ENCODE measurements at places on chromosomes 1 and 21.

DNA sequence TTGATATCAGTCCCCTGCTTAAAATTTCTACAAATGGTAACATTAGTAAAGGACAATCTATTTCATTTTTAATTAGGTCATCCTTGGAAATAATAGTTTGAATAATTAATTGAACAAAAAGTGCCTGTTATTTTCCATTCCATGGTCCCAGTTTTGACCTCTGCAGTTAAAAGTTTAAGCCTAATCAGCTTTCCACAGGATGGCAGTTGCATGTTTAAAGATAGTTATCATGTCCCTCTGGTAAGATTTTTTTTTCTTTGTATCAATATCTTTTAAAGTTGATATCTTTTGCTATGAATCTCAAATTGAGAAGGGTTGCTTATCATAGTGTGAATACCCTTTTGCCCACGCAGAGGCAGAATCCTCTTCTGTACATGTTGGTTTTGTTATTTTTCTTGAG, 90.4 kb downstream of the HS2ST1 start:
- DNase-seq: no peak

DNA sequence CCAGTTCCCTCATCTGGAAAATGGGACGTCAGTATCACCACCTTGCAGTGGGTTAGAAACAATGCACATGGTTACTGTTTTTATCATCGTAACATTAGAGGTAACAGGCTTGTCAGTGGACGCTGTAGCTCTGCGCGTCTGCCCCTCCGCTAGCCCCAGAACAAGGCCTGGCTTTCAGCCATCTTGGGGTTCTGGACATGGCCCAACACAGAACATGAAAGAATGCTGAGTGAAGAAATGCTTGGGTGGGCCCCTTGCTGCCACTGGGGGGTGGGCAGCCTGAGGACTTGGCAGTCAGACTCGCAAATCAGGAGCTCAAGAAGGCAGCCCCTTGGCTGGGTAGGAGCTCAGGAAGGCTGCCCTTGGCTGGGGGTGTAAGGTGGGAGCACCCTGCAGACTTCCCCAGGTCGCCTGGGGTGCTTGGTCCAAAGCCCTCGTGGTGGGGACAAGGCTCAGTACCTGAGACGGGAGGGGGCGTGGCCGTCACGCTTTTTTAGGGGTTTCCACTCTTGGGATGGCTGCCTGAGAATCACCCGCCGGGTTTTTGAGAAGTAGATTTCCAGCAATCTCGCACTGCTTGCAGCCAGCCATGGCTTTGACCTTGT, 51.7 kb downstream of the SLC37A1 start:
- no peak for DNase-seq

- DNase-seq: no peak
These were observed 2.6 kb upstream of the PADI2 start for GRCh38 chr1:17121881-17122280.

DNA sequence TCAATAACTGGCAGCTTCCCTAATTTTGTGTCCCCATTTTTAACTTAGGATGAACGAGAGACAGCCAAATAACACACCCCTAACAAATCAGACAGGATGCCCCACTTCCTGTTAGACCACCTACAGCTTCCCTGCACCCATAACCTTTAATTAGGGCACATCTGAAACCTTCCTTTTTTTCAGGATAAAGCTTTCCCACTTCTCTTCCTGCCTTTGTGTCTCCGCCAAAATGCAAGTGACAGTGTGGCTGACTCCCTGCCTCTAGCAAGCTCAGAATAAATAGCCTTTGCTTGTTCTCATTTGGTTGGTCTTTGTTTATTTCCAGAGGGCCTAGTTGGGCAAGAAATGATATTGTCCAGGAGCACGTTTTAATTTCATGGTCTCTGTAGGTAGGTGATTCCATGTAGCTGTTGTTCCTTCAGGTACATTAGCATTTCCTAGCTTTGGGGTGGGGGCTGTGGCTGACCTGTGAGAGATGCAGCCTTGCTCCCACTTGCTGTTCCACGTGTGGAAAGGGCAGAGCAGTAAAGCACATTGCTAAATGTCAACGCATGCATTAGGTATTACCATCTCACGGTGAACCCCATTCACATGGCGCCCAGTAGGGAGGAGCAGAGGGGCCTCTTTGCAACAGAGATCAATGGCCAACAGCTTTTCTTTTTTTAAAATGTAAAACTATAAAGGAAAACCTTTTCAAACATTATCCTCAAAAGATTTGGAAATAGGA, 154.9 kb downstream of the ST6GALNAC3 start:
- DNase-seq: no peak

GRCh38 chr1:68384321-68384813, 65.4 kb downstream of the RPE65 start:
- peak; percentile 98 for DNase-seq

GRCh38 chr1:80566867-80567266, 1233.9 kb upstream of the ADGRL2 start:
- no peak for DNase-seq

DNA sequence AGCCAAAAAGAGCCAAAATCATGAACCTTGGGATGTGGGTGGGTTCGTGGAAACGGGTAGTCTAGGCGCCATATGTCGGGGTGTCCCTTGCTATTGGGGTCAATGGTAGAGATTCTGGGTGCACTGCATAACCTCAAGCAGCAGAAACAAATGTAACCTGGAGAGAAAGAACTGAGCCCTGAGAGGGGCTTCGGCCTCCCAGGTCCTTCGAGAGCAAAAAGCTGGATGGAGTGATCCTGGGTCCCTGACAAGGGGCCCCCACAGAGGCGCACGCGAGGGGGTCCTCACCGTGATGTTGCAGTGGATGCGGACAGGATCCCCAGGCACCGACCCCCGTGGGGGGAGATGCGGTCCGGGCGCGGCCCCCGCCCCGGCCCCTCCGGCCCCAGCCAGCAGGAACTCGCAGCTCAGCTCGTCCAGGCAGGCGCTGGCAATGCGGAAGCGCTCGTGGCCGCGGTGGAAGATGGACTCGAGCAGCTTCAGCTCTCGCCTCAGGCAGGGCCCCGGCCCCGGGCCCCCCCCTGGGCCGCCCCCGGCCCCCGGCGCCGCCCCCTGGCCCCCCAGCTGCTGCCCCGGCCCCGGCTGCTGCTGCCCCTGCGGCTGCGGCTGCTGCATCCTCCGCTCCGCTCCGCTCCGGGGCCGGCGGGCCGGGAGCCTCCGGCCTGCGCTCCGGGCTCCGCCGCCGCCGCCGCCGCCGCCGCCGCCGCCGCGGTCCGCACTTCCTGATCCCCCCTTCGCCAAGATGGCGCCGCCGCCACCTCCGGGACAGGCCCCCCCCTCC, at the start of gene UBE2Q1:
UBE2Q1 (minus strand) TSS at position 724 of the 781 bp plus-strand sequence; CDS start at position 615, 109 bp downstream.
- DNase-seq: no peak

GRCh38 chr1:186838380-186839040, 9.8 kb downstream of the PLA2G4A start:
- no peak for DNase-seq

DNA sequence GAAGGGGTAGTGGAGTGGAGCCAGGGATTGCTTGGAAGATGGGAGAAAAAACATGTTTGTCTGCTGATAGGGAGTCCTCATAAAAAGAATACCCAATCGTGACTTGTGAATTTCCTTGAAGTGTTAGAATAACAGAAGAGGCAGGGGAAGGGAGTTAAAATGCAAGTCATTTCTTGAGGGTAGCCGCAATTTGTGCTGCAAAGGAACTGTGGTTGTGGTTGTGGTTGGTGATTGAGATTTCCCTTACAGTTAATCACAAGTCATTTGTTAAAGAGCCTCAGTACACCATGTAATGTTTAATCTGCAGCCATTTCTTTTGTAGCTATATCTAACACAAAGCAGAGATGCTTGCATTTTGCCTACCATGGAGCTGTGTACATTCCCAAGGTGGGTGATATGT, 38.5 kb upstream of the EGLN1 start:
- no peak for DNase-seq

GRCh38 chr1:101474039-101474665, 237.3 kb downstream of the S1PR1 start:
- no peak for DNase-seq

DNA sequence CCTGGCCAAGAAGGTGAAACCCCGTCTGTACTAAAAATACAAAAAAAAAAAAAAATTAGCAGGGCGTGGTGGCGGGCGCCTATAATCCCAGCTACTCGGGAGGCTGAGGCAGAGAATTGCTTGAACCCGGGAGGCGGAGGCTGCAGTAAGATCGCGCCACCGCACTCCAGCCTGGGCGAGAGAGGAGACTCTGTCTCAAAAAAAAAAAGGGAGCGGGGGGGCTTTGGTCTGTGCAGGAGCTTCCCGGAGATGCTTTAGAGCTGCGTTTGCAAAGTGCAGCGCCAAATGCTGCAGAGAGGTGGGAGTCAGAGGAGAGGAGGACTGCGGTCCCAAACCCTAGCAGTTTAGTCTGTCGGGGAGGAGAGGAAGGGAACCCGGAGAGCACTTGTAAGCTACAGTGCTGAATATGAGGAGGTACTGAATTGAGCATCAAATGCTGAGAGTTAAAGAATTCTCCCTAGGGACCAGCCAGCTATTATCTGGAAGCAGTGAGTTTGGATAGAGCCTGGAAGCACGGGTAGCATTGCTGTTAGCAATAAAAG, 569 bp downstream of the FALEC start:
- no peak for DNase-seq

DNA sequence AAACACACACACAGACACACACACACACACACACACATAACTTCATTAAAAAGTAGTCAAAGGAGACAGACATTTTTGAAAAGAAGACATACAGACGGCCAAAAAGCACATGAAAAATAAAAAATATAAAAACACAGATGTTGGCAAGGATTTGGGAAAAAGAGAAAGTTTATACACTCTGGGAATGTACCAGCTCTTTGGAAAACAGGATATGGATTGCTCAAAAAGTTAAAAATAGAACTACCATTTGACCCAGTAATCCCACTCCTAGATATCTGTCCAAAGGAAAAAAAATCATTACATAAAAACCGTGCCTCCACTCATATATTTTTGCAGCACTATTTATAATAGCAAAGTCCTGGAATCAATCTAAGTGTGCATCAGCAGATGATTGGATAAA, 128.4 kb upstream of the C21orf91 start:
- no peak for DNase-seq

GRCh38 chr1:96372881-96373280, 348.7 kb upstream of the PTBP2 start:
- DNase-seq: no peak

GRCh38 chr1:54290506-54291184, 90.7 kb downstream of the MRPL37 start:
- no peak for DNase-seq

GRCh38 chr21:45497846-45498645, 44.2 kb downstream of the SLC19A1 start:
- no peak for DNase-seq

DNA sequence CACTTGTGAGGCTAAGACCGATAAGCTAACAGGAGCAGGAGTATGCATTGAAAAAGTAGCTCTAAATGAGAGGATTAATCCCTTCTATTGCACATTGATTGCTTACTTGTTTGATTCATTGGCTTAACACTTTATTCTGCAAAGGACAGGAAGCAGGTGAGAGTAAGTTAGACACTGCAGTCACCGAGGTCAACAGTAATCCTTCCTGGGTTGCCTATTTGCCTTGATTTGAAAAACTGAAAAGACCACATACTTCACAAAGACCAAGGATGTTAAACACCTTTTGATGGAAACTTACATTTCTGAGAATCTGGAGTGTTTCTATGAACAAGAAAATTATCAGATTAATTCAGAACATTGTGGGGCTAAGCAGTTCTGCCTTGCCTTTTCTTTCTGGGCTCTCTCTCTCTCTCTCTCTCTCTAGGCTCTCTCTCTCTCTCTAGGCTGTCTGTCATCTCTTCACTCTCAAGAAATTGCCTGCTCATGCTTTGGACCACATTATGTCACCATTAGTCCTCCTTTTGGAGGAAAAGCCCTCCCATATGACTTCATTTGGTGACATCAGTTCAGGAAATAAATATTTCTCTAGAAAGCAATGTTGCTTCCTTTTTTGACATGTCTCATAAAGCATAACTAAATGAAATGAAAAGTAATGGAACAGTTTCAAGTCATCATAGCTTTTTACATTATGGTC, 103.8 kb downstream of the TNFSF18 start:
- DNase-seq: no peak

- DNase-seq: no peak
These were observed 44.6 kb downstream of the RHBG start for GRCh38 chr1:156413391-156414246.

DNA sequence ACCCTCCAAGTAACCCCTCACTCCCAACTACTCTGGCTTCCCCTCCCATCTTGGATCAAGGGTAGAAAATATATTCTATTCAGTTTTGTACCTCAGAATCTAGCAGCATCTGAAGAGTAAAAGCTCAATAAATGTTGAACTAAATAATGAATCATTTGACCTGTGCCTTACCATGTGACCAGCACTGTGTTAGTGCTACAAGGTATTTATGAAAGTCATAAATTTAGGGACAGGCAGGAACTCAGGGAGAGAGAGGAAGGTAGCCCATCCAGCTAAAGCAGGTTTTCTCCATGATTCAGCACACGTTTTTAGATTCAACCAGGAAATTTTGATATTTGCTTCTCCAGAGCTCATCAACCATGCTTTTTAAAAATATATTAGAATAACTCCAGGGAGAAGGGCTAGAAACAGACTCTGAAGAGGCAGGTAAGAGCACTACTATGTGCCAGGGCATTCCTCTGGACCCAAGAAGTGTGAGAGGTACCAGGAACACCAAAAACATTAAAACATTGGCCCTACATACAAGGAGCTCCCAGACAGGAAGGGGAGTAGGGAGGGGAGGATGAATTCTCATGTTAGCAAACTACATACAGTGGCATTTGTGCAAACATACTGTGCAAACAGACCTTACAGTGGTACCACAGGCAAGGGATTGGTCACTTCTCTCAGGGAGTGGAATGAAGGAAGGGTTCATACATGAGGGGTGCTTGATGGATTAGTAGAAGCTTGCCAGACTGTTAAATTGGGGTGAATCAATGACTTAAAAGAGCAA, 64.3 kb downstream of the FYB2 start:
- no peak for DNase-seq

- no peak for DNase-seq
These were observed 10.5 kb downstream of the NDUFS5 start for GRCh38 chr1:39036678-39037077.

DNA sequence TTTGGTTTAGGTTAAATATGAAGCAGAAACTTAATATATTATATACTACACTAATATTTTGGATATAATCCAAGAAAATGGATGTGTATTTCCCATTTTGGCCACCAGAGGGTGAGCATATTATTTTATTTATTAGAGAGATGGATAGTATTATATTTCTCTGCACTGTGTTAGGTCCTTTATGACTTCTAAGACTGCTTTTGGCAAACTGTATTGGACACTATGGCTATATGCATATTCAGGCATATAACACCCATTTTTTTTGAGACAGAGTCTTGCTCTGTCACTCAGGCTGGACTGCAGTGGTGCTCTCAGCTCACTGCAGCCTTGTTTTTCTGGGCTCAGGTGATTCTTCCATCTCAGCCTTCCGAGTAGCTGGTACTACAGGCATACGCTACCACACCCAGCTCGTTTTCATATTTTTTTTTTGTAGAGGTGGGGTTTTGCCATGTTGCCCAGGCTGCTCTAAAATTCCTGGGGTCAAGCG, 17.8 kb upstream of the PGM1 start:
- DNase-seq: no peak

- no peak for DNase-seq
These were observed 8.9 kb downstream of the TRIM33 start for GRCh38 chr1:114502080-114502479.
